Hematopoietic multipotent progenitor cell treated with erythropoietin and hydrocortisone succinate and interleukin-3 and kit ligand, for 15 days (in vitro differentiated cells): ENCODE measurements at places on chromosomes 4 and X.

GRCh38 chr4:61911313-61911756, 711.2 kb downstream of the ADGRL3 start:
- no peak for DNase-seq

- DNase-seq, result no peak
These were observed 11.5 kb upstream of the GABRE start for GRCh38 chrX:151985955-151986354.

- no peak for DNase-seq
These were observed 42.2 kb downstream of the TLL1 start for GRCh38 chr4:165915215-165915614.

DNA sequence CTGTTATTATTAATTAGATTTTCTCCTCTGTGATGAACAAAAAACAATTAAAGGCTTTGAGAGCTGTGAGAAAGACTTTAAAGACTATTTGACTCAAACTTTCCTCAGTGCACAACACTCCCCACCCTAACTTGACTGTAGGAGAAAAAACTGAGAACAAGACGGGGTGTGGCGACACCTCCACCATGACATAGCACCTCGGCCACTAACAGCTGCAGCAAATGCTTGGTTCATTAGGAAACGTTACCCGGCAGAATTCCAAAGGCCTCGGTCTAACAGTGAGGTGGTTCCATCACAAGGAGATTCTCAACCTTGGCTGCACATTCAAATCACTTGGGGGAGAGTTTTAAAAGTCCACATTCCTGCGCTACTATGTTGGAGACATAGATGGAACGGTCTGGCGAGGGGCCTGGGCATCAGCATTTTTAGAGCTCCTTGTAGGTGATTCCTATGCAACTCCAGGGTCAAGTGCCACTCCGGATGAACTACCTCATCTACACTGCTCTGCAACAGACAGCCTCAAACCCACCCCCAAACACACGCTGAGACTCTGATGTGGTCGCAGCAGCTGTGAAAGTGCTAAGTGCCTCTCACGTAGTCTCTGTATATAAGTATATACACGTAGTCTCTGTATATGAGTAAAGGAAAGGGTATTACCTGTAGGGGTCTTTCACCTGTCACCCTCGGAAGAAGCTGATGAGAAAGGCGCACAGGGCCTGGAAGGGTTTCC, 1.0 kb downstream of the FGFBP2 start:
- no peak for DNase-seq

- DNase-seq, result no peak
These were observed 3.1 kb upstream of the DHRSX start for GRCh38 chrX:2503591-2504500.

GRCh38 chrX:374596-374995, 12.1 kb downstream of the PPP2R3B start:
- DNase-seq, result no peak

GRCh38 chr4:153274967-153275366, 69.5 kb upstream of the MND1 start:
- DNase-seq, result no peak

DNA sequence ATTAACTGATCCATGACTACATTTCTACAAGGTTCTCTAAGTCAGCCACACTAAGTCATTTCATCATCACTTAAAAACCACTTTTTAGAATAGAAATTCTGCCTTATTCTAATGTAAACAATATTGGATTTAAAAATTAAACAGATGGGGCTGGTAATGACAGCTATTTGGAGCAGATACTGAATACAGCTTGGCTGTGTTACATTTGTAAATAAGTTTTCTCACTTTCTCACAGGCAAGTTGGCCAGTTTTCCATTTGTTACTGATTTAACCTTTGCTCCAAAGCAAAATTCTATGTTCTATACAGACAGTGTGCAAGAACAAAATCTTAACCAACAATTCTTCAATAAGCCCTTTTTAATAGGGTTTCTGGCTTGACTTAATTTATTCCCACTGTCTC, 370.7 kb downstream of the GRIA2 start:
- no peak for DNase-seq

GRCh38 chr4:114209584-114209983, 230.1 kb upstream of the ARSJ start:
- DNase-seq, result no peak

DNA sequence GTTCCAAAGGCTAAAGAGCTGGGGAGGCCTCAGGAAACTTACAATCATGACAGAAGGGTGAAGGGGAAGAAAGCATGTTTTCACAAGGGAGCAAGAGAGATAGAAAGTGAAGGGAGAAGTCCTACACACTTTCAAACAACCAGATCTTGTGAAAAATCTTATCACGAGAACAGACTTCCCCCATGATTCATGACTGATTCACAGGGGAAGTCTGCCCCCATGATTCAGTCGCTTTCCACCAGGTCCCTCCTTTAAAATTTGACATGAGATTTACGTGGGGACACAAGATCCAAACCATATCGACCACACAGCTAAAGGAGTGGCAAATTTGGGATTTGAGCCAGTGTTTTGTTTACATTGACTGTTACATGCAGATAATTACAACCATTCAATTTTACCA, 971.1 kb upstream of the HS3ST1 start:
- no peak for DNase-seq

- no peak for DNase-seq
These were observed 8.2 kb downstream of the ARAP2 start for GRCh38 chr4:36236159-36236558.

DNA sequence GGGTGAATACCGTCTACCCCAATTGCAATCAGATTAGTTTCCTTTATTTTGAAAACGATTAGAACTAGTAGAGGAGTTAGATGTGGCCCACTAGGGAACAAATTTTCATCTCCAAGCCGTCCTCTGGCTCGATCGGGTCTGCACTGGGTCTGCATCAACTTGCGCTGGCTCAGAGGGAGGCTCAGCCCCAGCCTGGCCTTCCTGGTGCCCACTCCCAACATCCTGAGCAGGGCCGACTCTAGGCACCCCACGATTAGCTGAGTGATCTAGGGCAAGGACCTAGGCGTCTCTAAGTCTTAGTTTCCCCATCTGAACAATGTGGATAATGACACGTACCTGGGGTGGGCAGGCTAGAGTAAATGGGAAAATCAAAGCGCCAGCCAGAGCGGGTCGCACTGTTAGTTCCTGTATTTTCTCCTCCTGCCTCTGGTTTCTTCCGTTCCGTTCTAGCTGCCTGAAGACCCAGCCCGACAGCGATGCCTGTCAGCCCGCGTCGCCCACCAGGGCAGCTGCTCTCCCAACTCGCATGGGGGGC, 7.7 kb upstream of the HAND2 start:
- DNase-seq, result no peak

DNA sequence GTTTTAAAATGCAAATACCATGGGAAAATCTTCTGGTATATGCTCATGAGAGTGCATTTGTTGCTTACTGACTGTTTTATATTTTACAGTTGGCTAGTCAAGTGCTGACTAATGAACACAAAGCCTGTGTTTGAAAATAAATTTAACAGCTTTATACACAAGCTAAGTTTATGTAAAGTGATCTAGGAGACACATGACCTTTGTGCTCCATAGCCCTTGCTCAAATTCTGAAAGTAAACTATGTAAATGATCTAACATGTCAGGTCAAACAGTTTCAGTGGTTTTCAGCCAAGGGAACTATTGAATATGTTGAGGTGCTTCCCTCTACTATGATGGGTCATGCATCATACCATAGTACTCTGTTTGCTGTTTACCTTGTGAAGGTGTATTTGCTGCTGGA, 36.7 kb downstream of the DIAPH2 start:
- DNase-seq, result no peak

GRCh38 chr4:77742054-77742453, 77.1 kb downstream of the CNOT6L start:
- DNase-seq, result no peak

GRCh38 chr4:80125252-80126177, 52.5 kb upstream of the ANTXR2 start:
- peak; percentile 4 for DNase-seq

DNA sequence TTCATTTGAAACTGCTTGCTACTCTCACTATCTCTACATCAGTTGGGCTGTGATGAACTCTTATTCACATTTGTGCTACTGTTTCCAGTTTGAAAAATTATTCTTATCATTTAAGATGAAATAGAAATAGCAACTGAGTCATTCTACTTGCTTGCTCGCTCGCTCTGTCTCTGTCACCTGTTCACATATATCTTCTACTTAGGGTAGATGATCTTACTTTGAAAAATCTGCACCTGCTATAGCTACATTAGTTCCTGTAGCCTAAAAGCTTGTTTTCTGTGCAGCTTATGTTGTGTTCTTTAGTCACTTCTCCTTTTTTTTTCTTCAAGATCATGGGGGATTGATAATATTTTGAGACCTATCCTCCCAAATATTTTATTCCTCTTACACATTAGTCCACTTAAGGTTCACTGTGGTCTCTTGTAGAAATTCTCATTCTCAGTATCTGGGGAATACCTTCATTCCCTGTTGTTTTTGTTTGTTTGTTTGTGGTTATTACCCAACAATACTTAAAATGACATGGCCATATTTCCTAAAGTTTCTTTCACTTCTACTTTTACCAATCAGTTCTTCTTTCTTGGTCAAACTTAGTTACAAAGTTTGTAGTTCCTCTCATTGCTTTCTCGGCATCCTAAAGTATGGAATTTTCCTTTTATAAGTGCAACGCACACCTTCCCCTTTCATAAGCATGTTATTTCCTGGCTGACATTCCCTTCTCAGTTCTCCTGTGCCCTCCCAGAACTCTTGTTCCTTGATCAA, 36.5 kb downstream of the CLCN5 start:
- no peak for DNase-seq
